ENCODE measurements at places on chromosomes 5 and 9.

DNA sequence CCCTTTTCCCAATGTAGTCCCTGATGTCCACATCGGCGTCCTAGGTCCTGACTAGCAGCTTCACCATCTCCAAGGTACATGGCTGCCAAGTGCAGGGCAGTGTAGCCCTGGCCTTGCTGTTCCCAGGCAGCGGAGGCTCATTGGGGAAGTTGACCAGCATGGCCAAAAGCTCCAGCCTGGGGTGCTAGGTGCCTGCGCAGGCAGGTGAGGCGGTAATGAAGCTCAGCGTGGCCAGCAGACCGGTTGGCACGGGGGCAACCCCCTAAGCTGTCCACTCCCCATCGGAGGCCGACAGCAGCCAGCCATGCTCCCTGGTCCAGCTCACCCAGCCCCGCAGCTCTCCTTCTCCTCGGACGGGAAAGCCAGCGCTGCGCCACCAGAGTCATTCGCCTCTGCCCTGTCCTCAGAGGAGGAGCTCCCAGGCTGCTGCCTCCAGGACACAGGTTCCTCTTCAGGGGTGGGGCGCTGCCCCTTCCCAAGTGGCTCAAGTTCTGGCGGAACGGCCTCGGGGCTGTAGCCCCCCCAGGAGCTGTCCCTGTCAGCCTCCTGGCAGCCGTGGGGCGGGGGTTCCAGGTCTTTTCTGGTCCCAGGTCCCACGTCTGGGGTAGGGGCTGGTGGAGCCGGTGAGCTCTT is 1218.2 kb downstream of the FOXD4L5 start:
- no peak for DNase-seq

DNA sequence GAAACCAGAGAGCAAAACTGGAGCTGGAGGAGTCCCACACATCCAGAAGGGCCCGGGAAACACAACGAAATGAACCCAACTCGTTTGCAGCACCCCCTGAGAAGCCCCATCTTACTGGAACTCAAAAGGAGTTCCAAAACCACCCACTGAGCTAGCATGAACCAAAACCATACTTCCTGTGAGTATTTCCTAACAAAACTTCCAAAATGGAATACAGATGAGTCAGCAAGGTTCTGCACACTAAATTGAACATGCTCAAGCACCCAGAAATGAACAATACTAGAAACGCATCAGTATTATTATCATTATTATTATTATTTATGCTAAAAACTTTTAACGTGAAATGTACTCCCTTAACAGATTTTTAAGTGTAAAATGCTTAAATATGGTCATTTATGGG is 8.0 kb upstream of the SPOCK1 start:
- DNase-seq: no peak

DNA sequence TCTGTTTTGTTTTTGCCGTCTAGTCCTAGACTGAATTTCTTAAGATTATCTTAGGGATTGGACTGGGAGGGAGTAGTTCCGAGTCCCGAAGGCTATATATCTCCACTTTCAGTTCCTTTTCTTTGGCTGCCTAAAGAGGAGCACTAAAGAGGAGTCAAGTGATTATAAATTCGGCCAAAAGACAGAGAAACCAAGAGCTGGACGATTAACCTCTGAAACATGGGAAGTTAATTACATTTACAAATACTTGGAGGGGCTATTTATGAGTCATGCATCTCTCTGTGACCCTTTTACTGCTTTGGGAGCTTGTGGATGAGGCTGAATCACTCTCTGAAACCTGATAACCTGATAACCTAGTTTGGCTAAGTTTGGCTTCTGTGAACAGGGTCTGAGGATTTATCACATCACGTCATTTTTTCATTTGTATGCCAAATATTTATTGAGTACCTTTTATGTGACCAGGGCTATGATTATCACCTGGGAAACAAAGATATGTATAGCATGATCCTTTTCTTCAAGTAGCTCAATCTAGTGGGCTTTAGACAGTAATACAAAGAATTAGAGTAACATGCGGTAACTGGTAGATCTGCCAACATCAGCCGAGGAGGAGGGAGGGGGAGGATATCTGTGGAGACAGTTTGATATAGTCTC is 180.9 kb downstream of the CD180 start:
- no peak for DNase-seq

DNA sequence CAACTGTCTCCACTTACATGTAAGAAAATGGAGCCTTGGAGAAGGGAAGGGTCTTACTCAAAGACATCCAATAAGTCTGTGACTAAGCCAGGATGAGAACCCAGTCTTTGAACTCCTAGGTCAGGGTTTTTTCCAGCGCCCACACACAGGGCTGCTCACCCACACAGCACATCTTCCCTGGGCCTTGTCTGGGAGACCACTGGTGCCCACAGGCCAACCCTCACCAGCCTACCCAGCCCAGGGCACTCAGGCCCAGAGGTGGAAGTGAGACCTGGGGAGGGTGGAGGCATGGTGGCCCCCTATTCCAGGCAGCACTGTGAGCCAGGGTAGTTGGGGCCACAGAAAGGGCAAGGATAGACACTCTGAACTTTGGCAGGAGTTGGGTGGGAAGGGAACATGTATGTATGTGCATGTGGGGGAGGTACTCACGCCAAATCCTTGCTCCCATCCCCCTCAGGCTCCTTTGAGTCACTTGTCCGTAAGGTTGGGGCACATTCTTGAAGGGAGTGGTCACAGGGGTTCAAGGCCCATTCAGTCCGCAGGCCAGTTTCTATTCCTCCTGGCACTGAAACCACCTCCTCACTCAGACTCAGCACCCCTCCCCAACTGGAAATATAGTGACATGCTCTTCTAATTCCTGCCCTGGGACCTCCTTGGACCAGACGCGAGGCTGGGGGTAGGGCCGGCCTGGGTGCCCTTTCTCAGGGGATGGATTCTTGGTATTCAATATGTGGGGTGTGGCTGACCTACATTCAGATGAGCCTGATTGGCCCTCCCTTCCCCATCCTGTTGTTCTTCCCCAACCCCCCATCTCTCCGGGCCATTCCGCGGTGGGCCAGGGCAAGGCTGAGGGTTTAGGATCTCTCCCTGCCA is 2.9 kb upstream of the SLC4A9 start:
- DNase-seq: no peak

DNA sequence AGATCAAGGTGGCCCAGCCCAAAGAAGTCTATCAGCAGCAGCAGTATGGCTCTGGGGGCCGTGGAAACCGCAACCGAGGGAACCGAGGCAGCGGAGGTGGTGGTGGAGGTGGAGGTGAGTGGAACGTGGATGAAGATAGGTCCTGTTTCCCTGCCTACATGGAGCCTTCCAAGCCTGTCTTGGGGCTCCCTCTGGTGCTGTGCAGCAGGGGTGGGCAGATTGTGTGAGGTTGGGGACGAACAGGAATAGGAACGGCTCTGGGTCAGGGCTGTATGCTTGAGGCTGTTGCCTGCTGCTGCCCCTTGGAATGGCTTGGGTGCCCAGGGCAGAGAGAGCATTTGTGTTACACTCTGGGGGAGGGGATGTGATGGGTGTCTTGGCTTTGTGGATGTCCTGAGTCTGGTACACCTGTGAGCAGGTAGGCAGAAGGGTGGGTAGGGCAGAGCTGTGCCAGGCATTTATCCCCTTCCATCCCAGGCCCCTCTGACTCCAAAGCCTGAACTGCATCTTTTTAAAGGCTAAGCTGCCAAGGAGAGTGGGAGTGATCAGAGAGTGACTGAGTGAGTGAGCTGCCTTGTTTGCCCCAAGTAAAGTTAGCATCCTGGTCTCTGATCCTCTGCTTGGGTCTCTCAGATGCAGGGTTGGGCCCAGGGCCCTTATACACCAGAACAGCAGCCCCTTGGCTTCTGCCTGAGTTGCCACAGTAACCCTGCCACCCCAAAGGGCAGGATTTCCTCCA is 5.2 kb downstream of the HNRNPAB start:
- DNase-seq: no peak

DNA sequence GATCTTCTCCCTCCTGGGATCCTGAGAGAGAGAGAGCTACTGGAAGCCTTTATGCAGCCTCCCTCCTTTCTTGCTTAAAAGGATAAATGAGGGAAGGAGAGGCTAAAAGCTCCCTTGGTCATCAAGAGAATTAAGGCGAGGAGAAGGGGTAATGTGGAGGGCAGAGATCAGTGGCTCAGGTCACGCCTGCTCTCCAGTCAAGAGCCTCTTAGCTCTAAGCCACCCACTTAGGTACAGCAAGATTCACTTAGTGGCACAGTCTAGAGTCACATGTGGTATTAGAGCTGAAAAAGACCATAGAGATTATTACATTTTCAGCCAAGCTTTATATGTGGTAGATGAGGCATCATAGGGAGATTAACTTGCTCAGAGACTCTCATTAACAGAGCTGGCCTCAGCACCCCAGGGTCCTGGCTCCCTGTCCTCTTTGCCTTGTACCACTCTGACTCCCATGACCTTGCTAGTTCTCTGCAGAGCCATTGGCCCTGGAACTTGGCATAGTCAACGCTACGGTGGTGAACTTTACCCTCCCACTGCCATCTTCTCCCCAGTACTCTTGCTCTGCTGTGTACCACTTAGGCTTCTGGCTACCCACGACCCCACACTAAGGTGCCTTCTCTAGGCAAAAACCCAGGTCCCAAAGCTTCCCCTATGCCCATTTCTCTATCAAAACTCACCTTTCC is 37.6 kb downstream of the MFAP3 start:
- no peak for DNase-seq

- no peak for DNase-seq
Measured at GRCh38 chr9:91683269-91683668, 259.6 kb upstream of the NFIL3 start.

GRCh38 chr5:119578937-119579336 is 50.4 kb upstream of the FAM170A start:
- DNase-seq: peak; percentile 6

DNA sequence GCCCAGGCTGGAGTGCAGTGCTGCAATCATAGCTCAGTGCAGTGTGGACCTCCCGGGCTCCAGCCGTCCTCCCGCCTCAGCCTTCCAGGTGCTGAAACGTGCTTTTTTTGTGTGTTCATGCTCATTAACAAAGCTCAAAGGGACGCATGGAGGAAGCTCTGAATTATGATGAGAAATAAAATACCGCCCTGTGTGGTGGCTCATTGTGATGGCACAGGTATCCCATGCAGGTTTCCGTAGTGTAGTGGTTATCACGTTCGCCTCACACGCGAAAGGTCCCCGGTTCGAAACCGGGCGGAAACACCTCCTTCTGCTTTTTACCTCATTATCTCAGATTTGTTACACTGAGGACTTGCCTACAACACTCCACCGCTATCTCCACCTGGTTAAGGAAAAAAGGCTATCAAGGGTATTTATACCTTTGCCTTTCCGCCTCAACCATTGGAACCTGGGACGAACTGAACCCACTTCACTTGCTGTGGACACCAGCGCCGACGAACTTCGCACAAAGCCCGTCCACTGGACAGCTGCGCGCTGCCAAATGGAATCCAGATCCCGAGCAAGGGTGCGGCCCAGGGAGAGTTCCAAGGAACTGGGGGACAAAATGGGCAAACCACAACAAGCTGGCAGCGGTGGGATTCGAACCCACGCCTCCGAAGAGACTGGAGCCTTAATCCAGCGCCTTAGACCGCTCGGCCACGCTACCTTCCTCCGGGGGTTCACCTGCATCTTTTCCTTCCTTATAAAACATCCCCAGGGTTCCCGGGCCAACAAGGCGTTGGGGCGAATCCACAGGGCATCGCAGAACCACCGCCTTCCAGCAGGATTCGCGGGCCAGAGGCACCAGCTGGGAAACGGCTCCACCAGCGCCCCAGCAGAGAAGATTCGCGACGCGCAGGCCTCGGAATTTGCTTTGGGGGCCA is 26.3 kb downstream of the OR2V2 start:
- DNase-seq: peak; percentile 37

DNA sequence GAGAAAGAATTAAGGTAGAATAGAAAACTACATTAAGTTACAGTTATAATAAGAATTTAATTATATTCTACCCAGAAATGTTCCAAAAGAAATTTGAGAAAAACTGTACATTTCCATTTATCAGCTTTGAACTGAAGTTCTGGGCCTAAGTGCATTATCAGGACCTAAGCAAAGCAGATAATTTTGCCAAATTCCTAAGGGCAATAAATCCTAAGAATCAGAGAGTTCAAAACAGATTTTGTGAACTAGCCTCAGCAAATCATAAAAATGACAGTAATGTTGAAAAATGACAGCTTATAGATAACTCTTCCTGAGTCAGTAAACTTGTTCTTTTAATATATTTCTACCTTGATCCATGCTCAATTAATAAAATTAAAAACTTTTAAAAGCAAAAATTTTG is 662.1 kb upstream of the CDH9 start:
- no peak for DNase-seq

DNA sequence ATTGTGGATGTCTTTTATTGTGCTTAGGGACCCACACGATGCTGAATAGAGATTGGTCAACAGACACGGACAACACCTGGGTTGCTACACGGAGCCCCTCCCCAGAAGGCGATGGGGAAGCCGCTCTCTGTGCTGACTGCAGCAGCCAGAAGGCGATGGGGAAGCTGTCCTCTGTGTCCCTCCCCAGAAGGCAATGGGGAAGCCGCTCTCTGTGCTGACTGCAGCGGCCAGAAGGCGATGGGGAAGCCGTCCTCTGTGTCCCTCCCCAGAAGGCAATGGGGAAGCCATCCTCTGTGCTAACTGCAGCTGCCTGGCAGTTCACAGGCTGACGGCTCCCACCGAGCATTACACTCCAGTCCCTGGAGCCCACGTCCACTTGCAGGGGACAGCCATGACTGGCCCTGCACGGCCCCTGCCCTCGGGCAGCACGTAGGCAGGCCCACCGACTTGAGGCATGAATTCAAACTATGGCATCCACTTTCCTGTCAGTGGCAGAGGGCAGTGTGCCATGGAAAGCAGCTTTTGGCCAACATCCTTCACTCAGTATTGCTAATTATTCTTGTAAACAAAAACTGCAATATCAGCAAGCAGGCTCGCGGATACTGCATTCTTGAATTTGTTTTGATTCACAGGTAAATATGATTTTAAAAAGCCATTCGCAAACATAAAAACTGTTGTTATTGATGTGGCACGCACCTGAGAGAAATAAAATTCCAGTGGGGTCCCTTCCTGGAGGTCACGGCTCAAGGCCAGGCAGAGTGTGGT is 48.1 kb upstream of the CLPTM1L start:
- DNase-seq: no peak

- DNase-seq: no peak
Measured at GRCh38 chr5:133290669-133291240, 238.9 kb downstream of the HSPA4 start.

- DNase-seq: peak; percentile 94
Measured at GRCh38 chr9:110752766-110753165, 84.2 kb downstream of the MUSK start.

DNA sequence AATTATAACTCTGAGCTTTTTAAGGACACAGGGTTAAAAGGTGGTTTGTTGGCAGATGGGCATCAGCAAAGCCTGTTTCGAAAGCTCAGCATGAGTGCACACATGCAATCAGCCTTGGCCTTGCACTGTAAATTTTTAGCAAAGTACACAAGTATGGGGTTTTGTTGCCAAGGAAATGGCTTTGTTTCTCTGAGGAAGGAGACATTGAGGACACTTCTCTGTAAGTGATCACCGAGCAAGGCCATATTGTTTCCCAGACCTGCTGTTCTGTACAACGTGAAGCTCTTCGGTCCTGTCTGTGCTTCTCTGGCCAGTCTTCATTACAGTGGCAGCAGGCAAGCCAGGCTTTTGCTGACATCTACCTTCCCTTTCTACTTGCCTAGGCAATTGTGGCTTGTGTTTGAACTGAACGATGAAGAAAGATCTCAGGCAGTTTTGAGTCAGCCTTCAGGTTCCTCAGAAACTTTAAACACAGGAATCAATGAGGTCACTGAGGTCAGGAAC is 27.9 kb upstream of the GLRX start:
- DNase-seq: peak; percentile 78

Data from AG10803 (cell line).